ENCODE measurements at places on chromosomes 6 and 20. TPM values are rescaled to one million over a fixed set of nuclear protein-coding genes. Genes with fewer than 3 reads are reported as not detected.
A peak's percentile ranks its signal among the peaks of the same experiment; 100 is the strongest.

- DNase-seq = no peak
These were observed 118.6 kb upstream of the BCLAF1 start for GRCh38 chr6:136408204-136408603.

GRCh38 chr6:96645106-96645505 is 82.2 kb downstream of the FHL5 start:
- DNase-seq = no peak

- DNase-seq = no peak
These were observed 12.9 kb upstream of the EZR start for GRCh38 chr6:158832026-158832425.

DNA sequence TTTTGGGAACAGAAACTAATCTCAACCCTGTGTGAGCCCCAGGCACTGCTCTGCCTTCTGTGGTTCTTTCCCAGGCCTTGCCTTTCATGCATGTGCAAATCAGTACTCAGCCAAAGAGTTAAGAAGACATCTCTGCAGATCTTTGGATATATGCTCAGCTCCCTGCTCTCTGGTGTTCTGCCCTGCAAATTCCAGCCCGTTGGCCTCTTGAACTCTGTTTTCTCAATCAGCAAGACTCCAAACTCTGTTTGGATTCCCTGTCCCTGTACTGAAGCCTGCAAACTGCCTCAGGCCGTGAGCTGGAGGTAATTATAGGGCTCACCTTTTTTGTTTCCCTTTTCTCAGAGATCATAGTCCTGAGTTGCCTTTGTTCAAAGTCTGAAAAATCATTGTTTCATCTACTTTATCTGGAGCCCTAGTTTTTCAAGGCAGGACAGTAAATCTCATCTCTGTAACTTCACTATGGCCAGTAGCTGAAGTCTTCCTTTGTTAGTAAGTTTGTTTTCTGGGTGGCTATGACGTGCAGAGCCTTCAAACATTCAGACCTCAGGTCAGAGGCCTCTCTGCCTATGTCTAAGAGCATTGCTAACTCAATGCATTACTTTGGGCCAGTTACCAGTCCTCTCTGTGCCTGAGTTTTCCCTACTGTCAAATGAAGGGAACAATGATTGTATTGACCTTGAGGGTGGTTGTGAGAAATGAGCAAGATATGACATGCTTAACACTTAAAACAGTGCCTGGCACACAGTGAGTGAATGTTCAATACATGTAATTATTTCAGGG is 15.9 kb upstream of the MDFI start:
- no peak for DNase-seq

- DNase-seq = no peak
These were observed 279.7 kb downstream of the CDC5L start for GRCh38 chr6:44667226-44667625.

DNA sequence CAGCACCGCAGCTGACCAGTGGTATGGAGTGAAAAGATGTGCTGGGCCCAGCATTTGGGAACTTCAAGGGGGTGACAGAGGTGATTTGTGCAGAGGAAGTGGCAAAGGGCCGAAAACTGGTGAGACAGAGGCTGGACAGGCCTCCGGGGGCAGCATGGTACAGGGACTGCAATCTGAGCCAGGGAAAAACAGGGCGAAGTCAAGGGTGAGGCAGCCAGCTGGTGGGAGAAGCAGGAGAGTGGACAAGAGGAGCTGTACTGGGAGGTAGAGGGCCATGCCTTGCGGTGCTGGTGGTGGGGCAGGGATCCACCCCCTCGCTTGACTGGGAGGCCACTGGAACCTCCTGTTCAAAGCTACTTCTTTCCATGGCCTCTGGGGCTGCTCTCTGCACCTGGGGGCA is 7.3 kb upstream of the GFRA4 start:
- no peak for DNase-seq

GRCh38 chr6:33199687-33200218 is 712 bp downstream of the RXRB start:
- peak; percentile 50 for DNase-seq

GRCh38 chr6:123017104-123017682 is 21.2 kb downstream of the CLVS2 start:
- DNase-seq = no peak

DNA sequence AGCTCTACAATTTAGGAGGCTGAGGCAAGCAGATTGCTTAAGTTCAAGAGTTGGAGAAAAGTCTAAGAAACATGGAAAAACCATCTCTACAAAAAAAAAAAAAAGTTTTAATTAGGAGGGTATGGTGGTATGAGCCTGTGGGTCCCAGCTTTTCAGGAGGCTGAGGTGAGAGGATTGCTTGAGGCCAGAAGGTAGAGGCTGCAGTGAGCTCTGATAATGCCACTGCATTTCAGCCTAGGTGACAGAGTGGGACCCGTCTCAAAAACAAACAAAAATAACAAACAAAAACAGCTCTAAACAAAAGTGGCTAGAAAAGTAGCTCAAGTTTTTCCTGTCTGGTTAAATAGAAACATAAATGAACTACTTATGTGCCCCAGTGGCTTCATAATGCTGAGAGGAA is 2133.6 kb upstream of the DEFB115 start:
- no peak for DNase-seq

DNA sequence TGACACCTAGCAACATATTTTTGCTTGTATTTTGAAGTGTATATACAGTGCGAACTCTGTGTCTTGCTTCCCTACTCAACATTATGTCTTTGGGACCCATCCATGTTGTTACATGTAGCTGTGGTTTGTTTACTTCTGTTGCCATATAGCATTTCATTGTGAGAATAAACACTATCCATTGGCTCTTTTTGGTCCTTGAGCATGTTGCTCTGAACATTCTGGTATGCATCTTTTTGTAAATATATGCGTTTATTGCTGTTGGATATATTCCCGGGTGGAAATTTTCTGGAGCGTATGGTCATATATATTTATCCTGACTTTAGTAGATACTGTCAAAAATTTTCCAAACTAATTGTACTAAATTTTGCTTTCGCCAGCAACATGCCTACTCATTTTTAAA is 222.5 kb upstream of the SPTLC3 start:
- DNase-seq = no peak

DNA sequence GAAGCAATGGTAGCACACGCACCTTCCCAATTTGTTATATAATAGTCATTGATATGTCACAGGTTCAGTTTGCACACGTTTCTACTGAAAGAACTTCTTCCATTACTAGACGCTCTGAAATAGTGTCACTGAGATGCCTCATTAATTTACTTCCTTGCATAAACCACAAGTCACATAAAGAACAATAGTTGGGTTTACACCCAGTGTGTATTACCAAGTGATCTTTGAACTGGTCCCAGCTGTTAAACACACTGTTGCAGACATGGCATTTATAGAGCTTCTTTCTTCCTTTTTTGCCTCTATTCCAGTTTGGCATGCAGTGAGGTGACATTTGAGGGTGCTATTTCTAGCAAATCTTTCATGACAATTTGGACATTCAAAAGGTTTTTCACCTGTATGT is 245.3 kb downstream of the EPM2A start:
- DNase-seq = no peak

DNA sequence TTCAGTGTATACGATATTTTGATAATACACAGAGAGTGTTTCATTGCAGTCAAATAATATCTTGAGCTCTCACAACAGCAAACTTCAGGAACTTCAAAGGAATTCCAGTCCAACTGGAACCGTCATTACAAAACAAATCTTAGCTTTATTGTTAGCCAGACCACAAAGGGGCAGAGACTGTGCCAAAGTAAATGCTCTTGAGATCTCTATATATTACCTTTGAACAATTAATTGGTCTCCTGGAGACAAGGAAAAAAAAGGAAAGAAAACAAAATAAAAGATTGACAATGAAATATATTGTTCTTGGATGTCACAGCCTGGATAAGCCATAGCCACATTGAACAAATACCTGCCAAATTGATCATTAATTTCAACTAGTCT is 70.0 kb downstream of the FOXC1 start:
- DNase-seq = no peak

- DNase-seq = no peak
These were observed 738.4 kb downstream of the DHX35 start for GRCh38 chr20:39700528-39700927.

DNA sequence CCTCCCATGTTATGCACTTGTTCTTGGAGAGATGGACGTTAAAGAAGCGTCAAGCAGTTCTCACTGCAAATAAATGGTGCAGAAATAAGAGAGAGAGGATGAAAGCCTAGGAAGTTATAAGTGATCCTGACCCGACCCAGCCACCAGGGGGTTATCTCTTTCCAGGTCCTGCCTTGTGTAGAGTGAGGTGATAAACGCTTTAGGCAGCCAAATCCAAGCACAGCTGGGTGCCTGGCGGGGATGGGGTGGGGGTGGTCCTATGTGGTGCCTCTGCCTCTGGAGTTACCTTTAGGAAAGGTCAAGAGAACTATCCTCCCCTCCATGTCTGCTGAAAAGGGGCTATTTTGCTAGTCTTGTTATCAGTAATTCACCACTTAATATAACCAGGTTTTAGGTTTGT is 9.2 kb upstream of the TFAP2A start:
- DNase-seq = no peak

GRCh38 chr20:17644451-17644850 is 37.6 kb downstream of the RRBP1 start:
- DNase-seq = no peak

- DNase-seq = no peak
These were observed 288.2 kb upstream of the PREP start for GRCh38 chr6:105691081-105691480.

GRCh38 chr20:5657190-5657875 is 92.9 kb upstream of the SHLD1 start:
- DNase-seq = no peak

- DNase-seq = no peak
These were observed 201.2 kb upstream of the SMLR1 start for GRCh38 chr6:130625825-130626527.

DNA sequence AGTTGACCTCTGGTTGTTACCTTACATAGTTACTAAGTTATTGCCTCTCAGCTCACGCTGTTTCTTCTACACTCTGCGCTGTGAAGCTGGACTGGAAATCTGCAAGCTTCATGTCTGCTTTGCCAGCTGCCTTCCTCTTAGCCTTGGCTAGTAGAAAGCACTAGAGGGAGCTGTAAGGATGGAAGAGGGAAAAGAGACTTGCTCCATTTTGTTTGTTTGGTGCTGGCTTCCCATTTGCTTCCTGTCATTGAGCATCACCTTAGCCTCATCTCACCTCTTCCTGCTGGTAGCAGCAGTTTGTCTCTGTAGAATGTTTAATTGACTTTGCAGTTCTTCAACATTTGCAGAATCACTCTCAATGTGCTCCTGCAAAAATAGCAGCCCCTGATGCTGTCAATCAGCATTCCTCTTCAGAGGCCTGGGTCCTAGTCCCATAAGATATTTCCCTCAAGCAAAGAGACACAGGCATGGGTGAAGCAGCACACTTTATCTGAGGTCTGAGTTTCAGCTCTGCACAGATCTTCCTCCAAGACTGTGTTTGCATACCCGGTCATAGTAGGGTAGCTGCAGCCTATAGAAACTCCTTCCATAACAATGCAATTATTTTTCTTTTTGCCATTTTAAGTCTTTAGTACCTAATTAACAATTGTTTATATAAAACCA is 302.2 kb upstream of the EPHA7 start:
- no peak for DNase-seq

- DNase-seq = no peak
These were observed 9.7 kb downstream of the RPS6KA2 start for GRCh38 chr6:166617359-166617758.

GRCh38 chr6:47967843-47968242 is 143.2 kb downstream of the PTCHD4 start:
- DNase-seq = no peak

DNA sequence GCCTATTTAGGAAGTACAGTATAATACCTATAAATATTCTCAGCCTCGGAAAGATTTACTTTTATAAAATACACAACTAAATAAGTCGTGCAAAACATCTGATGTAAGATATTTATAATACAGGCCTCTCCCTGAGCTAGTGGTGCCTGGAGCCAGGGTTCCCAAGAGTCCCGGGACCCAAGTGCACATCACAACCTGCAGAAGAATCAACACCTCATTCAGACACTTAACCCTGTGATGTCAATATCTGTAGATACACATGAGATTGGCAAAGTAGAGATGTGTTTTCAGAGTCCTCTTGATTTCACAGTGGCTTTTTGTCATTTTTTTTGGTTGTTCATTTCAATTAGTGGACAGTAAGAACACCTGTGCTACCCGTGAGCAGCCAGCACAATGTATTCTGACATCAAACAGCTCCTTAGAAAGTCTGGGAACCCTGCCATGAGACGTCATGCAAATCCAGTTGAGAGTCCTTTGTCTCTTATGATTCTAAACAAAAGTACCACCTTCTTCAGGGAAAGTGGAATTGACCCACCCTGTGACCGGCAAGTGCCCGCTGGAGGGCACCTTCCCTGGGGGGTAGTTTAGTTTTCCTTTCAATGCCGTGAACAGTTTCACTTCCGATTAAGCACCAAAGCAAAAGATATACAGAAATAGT is 101.6 kb downstream of the DACT2 start:
- DNase-seq = no peak

DNA sequence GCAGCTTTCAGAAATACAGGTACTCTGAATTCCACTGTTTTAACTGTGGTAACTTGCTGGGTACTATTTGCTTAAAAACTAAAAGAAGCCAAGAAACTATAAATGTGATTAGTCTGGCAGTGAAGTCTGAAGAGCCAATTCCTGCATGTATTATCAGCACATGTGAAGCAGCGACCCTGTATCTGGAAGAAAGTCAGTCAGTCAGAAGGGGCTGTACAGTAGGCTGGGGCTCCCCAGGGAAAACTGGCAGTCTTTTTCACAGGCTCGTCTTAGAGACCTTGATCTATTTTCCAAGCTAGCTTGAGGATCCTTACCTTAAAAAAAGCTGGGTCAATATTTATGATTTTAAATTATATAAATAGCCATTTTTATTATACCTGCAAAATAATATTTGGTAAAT is 104.9 kb downstream of the PDSS2 start:
- no peak for DNase-seq

The IRF4 gene
- 28.4 TPM for total RNA-seq

The CENPB gene
- 79.0 TPM for total RNA-seq

The HLA-B gene
- total RNA-seq = 6,896 TPM

The METTL24 gene
- total RNA-seq = not detected

The ARMH2 gene
- total RNA-seq = 4.6 TPM

The SPEF1 gene
- total RNA-seq = not detected

The ISM1 gene
- total RNA-seq = 3.9 TPM

The IP6K3 gene
- not detected for total RNA-seq

The TMEM217 gene
- 1.3 TPM for total RNA-seq

The RBM12 gene
- 109 TPM for total RNA-seq

The GPR6 gene
- total RNA-seq = not detected

The TMEM74B gene
- total RNA-seq = not detected

The ABHD16B gene
- total RNA-seq = not detected

The SERPINB6 gene
- 49.0 TPM for total RNA-seq

Data from T-cell (primary cell).